ENCODE measurements at places on chromosomes 7 and 10. TPM values are rescaled to one million over a fixed set of nuclear protein-coding genes. Genes with fewer than 3 reads are reported as not detected.

GRCh38 chr7:151251689-151252560 lies 3.4 kb upstream of the SMARCD3 start:
- no peak for DNase-seq

GRCh38 chr7:14219125-14219524 lies 229.7 kb upstream of the ETV1 start:
- no peak for DNase-seq

- no peak for DNase-seq
These were observed 5.4 kb downstream of the CHST15 start for GRCh38 chr10:124087672-124088634.

GRCh38 chr10:11865561-11865960 lies 42.4 kb downstream of the PROSER2 start:
- no peak for DNase-seq

DNA sequence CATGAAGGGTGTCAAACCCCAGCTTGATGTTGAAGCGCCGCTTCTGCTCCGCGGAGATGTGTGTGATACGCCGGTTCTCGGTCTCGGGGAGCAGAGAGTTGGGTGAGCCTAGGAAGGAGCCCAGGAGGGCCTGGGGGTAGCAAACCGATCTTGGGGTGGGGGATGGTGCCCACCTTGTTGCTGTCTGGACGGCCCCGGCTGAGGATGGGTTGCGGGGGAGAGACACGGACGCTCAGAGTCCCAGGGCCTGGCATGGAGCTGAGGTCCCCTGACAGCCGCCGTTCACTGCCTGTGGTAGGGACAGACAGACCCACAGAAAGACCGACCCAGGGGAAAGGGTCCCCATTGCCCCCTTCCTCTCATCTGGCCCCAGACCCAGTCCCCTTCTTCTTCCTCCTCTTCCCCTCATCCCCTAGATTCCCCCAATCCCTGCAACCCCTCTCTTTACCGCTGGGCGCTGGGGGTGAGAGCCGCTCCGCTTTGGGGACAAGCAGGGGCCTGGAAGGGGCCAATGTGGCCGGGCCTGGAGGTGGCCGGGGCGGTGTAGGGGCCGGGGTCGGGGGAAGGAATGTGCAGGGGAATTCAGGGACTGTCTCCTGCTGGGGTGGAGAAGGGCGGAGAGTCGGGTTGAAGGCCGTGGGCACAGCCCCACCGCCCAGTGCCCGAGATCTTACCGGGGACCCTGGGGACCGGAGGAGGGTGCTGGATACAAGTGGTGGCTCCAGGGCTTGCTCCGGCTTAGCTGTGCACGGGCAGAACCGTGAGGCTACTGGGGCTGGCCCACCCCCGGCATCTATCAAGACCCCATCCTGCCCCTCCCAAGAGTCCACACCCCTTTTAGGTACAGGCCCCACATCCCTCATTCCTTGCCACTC lies 18.0 kb upstream of the TBL2 start:
- no peak for DNase-seq

- DNase-seq = no peak
These were observed 489.2 kb upstream of the KCND2 start for GRCh38 chr7:119783799-119784198.

DNA sequence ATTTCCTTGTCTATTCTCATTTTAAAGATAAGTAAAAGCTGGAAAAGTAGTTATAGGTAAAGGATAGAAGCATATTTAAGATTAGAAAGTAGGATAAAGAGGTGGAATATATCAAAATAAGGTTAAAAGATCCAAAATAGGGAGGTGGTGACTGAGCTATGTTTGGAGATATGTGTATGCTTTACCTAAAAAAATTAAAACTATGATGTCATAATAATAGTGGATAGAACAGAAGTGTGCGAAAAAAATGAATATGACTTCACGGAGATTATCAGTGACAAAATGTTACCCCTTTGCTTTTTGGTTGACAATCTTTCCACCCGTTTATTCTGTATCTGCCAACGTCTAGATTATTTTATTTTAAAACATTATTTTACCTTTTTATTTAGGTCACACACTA lies 33.4 kb upstream of the FERD3L start:
- DNase-seq = no peak

GRCh38 chr7:103751311-103751880 lies 238.1 kb downstream of the RELN start:
- DNase-seq = no peak

KCP gene
- not detected for total RNA-seq

HTR7 gene
- total RNA-seq = not detected

LRRC4 gene
- not detected for total RNA-seq

KLF14 gene
- total RNA-seq = not detected

MACROH2A2 gene
- total RNA-seq = 3.6 TPM

PNLIPRP1 gene
- not detected for total RNA-seq

Data from activated CD8-positive, alpha-beta T cell treated with anti-CD3 and anti-CD28 coated beads for 36 hours (primary cell).